Sigmoid colon (tissue), 7 donors: ENCODE measurements at places on chromosomes 11 and 22. TPM values are rescaled to one million over a fixed set of nuclear protein-coding genes. Genes with fewer than 3 reads are reported as not detected.
A peak's percentile ranks its signal among the peaks of the same experiment; 100 is the strongest.

Gene SLC37A2
- total RNA-seq = 3.4 TPM

Gene SF1
- 368 TPM for total RNA-seq

Gene C11orf86
- not detected for total RNA-seq

DNA sequence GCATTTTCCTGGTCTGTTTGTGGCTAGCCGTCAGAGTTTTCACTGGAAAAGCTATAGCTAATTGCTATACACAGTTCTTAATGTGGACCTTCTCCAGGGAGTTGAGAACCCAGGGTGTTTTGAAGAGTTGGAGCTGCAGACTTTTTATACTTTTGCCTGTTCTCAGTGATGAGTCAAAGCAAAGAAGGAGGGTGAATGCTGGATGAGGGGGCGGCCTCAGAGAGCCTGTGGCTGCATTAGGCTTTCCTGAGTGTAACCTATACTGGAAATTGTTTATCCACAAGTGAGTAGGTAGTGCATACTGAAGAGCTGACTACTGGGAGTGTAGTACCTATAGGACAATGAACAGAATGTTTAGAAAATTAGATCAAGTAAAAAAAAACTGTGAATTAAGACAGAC is 79.7 kb upstream of the HORMAD2 start:
- peaks cover 30% of the 10 kb centered on the region for H3K4me1 ChIP-seq
- H3K27ac ChIP-seq = no peak overlapping the region
- DNase-seq = no peak
- H3K4me3 ChIP-seq = no peak overlapping the region
- H3K36me3 ChIP-seq = no peaks in the 10 kb centered on the region

DNA sequence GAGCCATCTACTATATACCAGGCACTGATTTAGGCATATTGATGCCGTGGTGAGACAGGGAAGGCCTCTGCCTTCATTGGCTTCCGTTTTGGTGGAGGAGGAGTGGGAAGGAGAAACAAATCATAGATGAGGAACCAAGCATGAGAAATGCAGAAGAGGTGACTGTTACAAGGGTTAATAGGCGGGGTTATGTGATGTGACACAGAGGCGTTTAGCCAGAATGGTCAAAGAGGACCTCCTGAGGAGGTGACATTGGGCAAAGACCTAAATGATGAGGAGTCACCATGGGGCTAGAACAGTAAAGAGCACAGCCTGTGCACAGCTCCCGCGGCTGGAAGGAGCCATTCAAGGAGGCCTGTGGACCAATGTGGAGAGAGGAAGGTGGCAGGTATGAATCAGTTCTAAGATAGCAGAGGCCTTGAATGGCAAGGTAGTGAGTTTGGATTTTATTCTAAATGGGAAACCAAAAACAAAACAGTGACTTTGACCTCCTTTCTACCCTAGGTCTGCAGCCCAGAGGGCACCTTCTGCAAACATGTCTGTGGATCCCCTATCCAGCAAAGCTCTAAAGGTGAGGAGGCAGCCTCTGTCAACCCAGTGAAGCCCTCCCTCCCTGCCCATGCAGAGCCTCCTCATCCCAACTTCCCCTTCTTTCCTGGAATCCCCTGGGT is 11.7 kb downstream of the MAFF start:
- H3K27me3 ChIP-seq = no peaks in the 10 kb centered on the region
- H3K36me3 ChIP-seq = no peaks in the 10 kb centered on the region
- H3K27ac ChIP-seq = peak overlapping the region; percentile 55
- H3K4me1 ChIP-seq = peaks cover 26% of the 10 kb centered on the region
- DNase-seq = no peak

Gene SLC22A8
- not detected for total RNA-seq

DNA sequence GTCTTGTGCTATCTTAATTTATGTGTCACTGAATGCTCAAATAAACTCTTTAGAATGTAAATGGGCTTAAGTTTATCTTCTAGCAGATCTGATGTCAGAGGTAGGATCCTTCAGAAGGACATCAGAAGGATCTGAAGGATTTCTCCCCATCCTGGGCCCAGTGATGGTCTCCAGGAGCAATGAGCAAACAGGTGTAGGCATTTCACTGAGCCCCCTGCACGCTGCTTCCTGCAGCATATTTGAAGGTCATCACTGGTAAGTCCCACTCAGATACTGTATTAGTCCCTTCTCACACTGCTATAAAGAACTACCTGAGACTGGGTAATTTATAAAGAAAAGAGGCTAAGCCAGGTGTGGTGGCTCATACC is 4.5 kb downstream of the GSTP1 start:
- H3K4me3 ChIP-seq = no peak overlapping the region
- no peak overlapping the region for H3K27ac ChIP-seq
- H3K27me3 ChIP-seq = no peaks in the 10 kb centered on the region
- peaks cover 15% of the 10 kb centered on the region for H3K4me1 ChIP-seq
- no peak for DNase-seq

Gene TMPRSS6
- not detected for total RNA-seq

Gene OR2AG2
- total RNA-seq = not detected

Gene FAM111B
- total RNA-seq = 0.36 TPM

DNA sequence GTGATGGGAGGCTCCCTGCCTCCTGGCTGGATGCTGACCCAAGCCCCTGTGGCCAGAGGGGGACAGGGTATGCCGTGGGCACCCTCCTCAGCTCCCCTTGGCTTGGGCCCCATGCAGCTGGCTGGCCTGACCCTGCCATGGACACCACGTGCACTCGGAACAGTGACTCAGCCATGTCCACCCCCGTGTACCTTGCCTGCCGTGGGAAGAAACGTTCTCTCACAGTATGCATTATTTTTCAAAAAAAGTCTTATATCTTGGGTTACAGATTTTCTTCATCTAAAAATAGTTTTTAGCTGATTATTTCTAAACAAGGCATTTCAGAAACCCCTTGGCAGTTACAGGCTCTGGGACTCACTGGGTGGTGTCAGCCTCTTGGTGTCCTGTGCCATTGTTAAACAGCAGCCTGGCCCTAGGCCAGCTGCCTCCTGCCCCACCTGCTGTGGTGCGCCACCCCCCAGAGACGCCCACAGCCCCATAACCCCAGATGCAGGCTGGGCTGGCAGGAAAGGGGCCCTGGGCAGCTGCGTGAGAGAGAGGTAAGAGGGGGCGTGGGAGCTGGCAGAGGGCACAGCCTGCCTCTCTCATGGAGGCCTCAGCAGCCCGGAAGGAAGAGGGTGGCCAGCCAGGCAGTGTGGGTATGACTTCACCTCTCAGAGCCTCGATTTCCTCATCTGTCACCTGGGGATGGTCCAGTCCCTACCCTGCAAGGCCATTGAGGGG is 99.8 kb downstream of the MORC2 start:
- DNase-seq = peak; percentile 25
- H3K4me3 ChIP-seq = no peak overlapping the region
- H3K27ac ChIP-seq = no peak overlapping the region
- no peaks in the 10 kb centered on the region for H3K36me3 ChIP-seq
- no peaks in the 10 kb centered on the region for H3K4me1 ChIP-seq

Gene SCGB1C1
- not detected for total RNA-seq

GRCh38 chr11:12261551-12261950 is 115.8 kb upstream of the PARVA start:
- no peaks in the 10 kb centered on the region for H3K27me3 ChIP-seq
- peaks cover 8% of the 10 kb centered on the region for H3K36me3 ChIP-seq
- no peaks in the 10 kb centered on the region for H3K4me1 ChIP-seq
- no peak for DNase-seq
- H3K27ac ChIP-seq = no peak overlapping the region

DNA sequence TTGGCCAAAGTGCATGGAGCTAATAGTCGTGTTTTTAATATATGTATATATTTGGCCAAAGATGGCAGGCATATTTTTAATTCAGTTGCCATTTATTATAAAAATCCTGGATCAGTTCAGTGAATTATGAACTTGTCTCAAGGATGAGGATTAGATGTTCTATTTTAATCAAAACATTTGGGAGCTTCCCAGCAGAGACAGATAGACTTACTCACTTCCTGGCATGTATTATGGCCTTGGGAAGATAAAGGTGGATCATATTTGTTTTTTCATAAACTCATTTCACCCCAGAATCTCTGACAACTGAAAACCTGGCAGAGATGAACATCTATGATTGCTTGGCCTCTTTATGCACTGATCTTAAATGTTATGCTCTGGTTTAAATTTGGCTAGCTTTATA is 148.8 kb downstream of the NCAM1 start:
- no peaks in the 10 kb centered on the region for H3K27me3 ChIP-seq
- no peak overlapping the region for H3K4me3 ChIP-seq
- H3K4me1 ChIP-seq = peaks cover 13% of the 10 kb centered on the region
- no peak for DNase-seq
- H3K27ac ChIP-seq = no peak overlapping the region

- H3K4me1 ChIP-seq = peaks cover 48% of the 10 kb centered on the region
- no peaks in the 10 kb centered on the region for H3K36me3 ChIP-seq
- no peak overlapping the region for H3K27ac ChIP-seq
- H3K27me3 ChIP-seq = no peaks in the 10 kb centered on the region
- no peak overlapping the region for H3K4me3 ChIP-seq
These were observed 2.3 kb upstream of the OSBPL5 start for GRCh38 chr11:3167143-3168119.

GRCh38 chr11:60855726-60856633 is at the start of gene PTGDR2:
TSS of gene PTGDR2 (minus strand) at chr11:60855950. CDS start at chr11:60853722, 2,228 bp downstream.
- H3K36me3 ChIP-seq = no peaks in the 10 kb centered on the region
- DNase-seq = no peak
- H3K4me3 ChIP-seq = no peak within 1 kb of the TSS

Gene GGT1
- total RNA-seq = 3.6 TPM

Gene LIF
- 0.28 TPM for total RNA-seq

DNA sequence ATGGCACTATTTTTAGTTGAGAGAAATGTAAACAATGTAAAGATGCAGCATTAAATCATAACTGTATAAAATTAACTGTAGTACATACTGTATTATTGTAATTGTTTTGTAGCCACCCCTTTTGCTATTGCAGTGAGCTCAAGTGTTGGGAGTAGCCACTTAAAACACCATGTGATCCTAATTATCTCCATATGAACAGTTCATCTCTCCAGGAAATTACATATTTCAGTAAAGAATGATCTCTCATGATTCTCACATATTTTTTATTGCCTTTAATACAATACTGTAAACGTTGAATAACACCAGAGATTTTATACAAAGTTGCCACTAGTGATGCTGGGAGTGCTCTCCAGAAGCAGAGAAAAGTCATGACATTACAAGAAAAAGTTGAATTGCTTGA is 1768.6 kb downstream of the LRRC4C start:
- H3K27ac ChIP-seq = no peak overlapping the region
- H3K27me3 ChIP-seq = no peaks in the 10 kb centered on the region
- H3K4me1 ChIP-seq = no peaks in the 10 kb centered on the region
- no peak for DNase-seq
- no peaks in the 10 kb centered on the region for H3K36me3 ChIP-seq

DNA sequence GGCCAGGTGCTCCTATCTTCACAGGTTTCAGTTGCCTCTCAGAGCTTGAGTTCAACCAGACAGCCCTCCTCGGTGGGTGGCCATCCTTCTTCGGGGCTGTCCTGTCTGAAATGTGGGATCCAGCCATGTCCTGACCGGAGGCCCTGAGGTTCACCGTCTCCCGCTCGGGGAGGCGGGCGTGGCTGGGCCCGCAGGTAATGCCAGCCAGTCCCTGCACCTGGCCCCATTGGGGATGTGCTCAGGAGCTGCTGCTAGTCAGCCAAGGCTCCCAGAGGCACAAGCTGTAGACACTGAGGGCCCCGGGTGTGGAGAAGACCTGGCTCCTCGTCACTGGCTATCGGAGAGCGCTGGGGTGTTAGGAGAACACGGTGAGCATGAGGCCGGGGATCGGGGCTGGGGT is 32.6 kb downstream of the TSPAN4 start:
- no peak overlapping the region for H3K4me3 ChIP-seq
- H3K36me3 ChIP-seq = no peaks in the 10 kb centered on the region
- no peak overlapping the region for H3K27ac ChIP-seq
- no peaks in the 10 kb centered on the region for H3K4me1 ChIP-seq
- DNase-seq = no peak
- H3K27me3 ChIP-seq = no peaks in the 10 kb centered on the region

- no peak for DNase-seq
- no peaks in the 10 kb centered on the region for H3K36me3 ChIP-seq
- no peaks in the 10 kb centered on the region for H3K4me1 ChIP-seq
- no peaks in the 10 kb centered on the region for H3K27me3 ChIP-seq
- H3K4me3 ChIP-seq = no peak overlapping the region
These were observed 92.1 kb upstream of the BLID start for GRCh38 chr11:122207921-122208764.

- no peak overlapping the region for H3K4me3 ChIP-seq
- H3K36me3 ChIP-seq = no peaks in the 10 kb centered on the region
- H3K27ac ChIP-seq = no peak overlapping the region
- no peak for DNase-seq
- H3K4me1 ChIP-seq = peaks cover 7% of the 10 kb centered on the region
These were observed 28.9 kb upstream of the ISX start for GRCh38 chr22:35037089-35037488.

GRCh38 chr22:25334162-25334490 is 114.7 kb downstream of the CRYBB2 start:
- no peak overlapping the region for H3K4me3 ChIP-seq
- no peak overlapping the region for H3K27ac ChIP-seq
- H3K27me3 ChIP-seq = no peaks in the 10 kb centered on the region
